ENCODE measurements at places on chromosomes 3 and 15.

DNA sequence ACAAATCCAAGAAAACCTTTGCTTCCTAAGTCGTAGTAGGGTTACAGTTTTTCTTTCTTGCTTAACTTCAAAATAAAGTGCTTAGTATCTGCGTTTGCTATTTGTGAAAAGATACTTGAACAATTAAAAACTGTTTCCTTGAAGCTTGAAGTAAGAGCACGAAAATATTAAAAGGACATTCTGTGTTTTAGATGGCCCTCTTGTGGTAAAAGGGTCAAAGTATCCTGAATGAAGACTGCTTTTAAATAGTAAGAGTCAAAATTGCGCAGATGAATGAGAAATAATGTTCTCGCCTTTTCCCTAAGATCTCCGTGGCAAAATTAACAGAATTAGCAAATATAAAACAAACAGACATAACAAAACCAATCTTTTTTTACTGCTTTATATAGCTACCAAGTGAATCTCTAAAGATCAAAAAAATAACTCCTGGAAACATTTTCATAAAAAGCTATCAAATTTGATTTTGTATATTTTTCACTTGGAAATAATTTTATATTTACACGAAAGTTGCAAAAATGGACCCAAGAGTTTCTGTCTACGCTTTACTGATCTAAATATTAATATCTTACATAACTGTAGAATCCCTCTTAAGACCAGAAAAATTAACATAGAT lies 175.4 kb downstream of the MBNL1 start:
- DNase-seq, result no peak

GRCh38 chr3:9800529-9800928 lies 7.6 kb downstream of the ARPC4 start:
- DNase-seq, result no peak

- DNase-seq, result no peak
Measured at GRCh38 chr15:79773128-79773527, 123.7 kb downstream of the MTHFS start.

DNA sequence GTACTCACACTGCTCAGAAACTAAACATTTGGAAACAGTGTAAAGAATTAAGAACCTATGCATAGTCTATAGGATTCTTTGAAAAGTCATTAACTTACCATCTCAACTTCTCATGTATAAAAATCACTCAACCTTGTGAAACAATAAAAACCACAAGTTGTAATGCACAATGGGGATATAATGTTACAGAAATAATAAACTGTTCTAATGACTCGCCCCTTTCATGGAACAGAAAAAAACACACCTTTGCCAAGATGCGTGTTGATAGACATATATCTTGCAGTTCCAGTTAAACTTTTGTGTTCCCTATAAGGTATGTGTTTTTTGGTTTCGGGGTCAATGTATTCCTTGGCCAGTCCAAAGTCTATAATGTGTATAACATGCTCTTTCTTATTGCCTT lies 50.8 kb upstream of the PPIB start:
- DNase-seq, result no peak

- no peak for DNase-seq
Measured at GRCh38 chr3:183381673-183382072, 46.7 kb downstream of the MCF2L2 start.

- DNase-seq, result no peak
Measured at GRCh38 chr3:150238995-150239619, 169.0 kb upstream of the TSC22D2 start.

DNA sequence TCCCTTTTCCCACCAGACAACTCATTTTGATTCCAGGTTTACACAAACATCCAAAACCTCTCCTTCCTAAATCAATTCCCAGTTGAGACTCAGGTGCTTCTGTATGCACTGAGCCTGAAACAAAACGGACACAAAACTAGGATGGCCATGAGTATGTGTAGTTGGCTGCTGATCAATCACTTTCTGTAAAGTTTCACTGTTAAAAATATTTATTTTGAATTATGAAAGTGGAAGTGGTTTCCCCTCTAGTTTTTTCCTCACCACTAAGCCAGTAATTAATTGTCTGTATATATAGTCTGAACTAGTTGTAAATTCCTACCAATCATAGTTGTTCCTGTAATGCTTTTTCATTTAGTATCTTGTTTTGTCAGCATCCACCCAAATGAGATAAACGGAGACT lies 51.7 kb upstream of the TSPAN3 start:
- DNase-seq, result no peak

DNA sequence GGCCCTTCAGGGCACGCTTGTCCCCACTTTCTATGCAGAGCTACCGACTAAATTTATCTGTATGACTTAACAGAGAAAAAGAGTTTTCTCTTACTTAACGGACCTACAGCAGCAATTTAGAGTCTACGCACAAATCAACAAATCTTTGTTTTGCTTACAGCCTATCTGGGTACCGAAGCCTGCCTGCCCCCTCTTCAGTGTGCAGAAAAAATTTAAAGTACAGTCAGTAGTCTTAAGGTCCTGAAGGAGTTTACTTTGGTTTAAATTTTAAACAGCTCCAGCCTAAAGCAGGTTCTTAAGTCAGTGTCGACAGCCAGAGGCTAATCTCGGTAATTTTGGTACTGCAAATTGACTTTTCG lies 570 bp downstream of the SACM1L start:
- DNase-seq, result no peak

Data from liver (tissue), 10 donors.